ENCODE measurements at places on chromosomes 12 and 14.

GRCh38 chr12:107491856-107492255, 193.7 kb upstream of the PWP1 start:
- no peak for DNase-seq

GRCh38 chr14:102442241-102443211, 67.0 kb downstream of the ANKRD9 start:
- DNase-seq: no peak

GRCh38 chr12:45433441-45433868, 217.6 kb downstream of the ANO6 start:
- no peak for DNase-seq

- DNase-seq: no peak
Measured at GRCh38 chr12:3277306-3277943, 200.2 kb downstream of the TSPAN9 start.

DNA sequence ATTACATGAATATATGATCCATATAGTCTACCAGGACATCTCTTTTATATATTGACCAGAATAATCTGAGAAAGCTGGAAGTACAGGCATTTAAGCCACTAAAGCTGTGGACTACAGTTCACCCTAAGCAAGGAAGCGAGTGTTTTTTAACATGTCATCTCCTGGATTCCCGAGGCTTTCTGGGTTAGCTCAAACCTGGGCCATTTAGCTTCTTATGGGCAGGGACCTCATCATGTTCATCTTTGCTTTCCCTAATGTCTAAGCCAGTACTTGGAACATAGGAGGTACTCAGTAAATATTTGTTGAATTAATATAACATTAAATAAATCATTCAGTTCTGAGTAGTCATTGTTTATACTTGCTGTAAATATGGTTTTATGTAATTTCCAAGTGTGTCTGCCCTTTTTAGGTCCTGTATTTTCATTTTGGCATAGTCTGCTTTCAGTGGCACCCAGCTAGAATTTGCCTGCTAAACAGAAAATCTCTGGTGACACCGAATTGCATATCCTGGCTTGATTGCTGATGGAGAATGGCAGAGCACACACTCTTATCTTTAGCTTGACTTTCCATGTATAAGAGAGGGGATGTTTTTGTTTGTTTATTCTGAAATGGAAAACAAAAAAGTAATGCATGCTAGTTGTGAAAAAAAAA, 344.5 kb downstream of the ZFP36L1 start:
- DNase-seq: no peak
